Hematopoietic multipotent progenitor cell treated with erythropoietin and hydrocortisone succinate and interleukin-3 and kit ligand, for 4 days (in vitro differentiated cells): ENCODE measurements at places on chromosomes 3 and 15.
A peak's percentile ranks its signal among the peaks of the same experiment; 100 is the strongest.

GRCh38 chr3:141769221-141769894 lies 6.2 kb downstream of the GRK7 start:
- DNase-seq: peak; percentile 46

DNA sequence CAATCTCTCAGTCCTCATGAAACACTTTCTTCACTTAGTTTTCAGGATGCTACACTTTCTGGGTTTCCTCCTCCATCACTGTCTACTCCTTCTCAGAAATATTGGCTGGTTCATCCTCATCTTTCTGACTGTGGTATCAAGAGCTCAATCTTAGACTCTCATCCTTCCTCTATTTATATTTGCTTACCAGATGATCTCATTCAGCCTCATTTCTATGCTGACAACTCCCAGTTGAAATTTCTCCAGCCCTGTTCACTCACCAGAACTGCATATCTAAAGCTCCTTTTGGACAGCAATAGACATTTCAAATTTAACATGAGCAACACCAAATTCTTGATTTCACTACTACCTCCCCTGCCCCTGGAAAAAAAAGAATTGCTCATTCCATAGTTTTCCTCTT lies 48.0 kb upstream of the FBN1 start:
- DNase-seq: no peak

DNA sequence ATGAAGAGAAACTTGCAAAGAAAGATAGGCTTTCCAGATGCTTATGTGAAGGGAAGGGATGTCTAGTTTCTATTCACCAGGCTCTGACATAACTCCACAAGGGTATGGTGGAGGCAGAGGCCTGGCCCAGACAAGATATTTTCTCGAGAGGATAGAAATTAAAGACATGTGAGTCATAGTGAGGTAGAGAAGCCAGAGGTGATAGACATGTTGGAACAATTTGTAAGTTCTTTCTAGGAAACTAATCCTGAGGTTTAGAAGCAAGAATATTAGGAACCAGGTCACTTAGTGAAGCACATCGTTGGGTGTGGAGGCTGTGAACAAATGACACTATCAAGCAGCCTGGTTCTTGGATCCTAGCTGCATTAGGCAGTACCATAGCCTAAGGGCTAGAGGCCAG lies 176.9 kb downstream of the BBX start:
- no peak for DNase-seq

GRCh38 chr15:66766282-66767230 lies 64.5 kb downstream of the SMAD6 start:
- peak; percentile 27 for DNase-seq

- peak; percentile 91 for DNase-seq
Measured at GRCh38 chr3:50189274-50189673, 2.1 kb upstream of the GNAT1 start.

DNA sequence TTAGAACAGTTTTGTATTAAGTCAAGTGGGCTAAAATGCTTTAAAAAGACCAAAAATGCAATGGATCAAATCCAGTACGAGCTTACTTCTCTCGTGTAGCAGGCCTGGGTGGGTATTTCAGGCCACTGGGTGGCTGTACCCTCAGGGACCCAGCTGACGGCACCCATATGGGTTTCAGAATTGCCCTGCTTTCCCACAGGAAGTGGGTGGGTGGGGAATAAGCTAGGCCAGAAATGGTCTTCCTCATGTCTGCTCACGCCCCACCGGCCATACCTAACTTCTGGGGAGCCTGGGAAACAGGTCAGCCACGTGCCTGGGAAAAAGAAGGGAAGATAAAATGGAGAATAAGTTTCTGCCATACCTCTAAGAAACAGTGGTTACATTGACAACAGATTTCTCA lies 20.3 kb downstream of the GPR160 start:
- DNase-seq: no peak

DNA sequence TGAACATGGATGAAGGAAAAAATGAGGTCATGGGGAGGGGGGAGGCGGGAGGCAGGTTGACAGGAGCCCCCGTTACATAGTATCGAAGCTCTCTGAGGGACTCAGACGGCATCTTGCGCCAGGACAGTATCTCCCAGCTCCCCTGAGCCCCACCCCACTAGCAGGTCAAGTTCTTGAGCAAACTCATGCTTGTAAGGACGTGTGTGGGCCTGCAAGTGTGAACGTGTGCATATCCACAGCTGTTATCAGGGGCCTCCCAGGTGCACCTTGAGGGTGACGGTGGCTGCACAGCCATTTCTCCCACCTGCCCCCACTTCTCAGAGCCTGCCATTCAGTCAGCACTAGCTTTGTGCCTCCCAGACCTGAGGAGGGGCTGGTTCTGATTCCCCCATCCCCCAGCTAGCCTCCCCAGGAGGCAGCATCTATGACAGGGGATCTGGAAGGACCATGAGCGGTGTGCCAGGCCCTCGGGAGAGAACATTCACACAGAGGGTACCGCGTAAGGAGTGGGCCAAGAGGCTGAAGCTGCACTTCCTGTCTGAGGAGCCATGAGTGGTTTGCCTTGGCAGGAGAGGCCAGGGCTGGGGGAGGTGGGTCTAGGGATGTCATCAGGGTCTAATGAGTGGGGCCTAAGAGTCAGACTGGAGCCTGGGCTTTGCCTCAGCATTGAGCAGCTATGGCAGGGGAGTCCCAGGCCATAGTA lies 2.9 kb downstream of the SEMA3F start:
- peak; percentile 26 for DNase-seq

GRCh38 chr15:97991972-97992541 lies 31.6 kb downstream of the ARRDC4 start:
- no peak for DNase-seq

DNA sequence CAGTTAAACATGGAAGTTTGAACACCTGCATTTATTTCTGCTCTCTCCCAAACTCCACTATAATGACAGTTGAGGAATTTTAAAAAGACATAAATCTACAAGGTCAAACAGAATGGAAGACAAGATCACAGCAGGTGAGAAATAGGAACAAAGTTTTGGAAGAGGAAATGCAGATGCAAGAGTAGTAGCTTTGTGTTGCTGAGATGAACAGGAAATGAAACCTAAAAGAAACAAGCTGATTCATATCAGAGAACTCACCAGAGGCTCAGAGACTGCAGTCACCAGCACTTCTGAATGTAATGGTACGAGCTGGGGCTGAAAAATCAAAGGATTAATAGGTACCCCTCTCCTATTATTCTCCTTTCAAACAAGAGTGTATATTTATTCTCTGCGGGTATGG lies 459.9 kb downstream of the RAP2B start:
- peak; percentile 19 for DNase-seq

- no peak for DNase-seq
Measured at GRCh38 chr3:72753495-72753894, 94.8 kb downstream of the SHQ1 start.

DNA sequence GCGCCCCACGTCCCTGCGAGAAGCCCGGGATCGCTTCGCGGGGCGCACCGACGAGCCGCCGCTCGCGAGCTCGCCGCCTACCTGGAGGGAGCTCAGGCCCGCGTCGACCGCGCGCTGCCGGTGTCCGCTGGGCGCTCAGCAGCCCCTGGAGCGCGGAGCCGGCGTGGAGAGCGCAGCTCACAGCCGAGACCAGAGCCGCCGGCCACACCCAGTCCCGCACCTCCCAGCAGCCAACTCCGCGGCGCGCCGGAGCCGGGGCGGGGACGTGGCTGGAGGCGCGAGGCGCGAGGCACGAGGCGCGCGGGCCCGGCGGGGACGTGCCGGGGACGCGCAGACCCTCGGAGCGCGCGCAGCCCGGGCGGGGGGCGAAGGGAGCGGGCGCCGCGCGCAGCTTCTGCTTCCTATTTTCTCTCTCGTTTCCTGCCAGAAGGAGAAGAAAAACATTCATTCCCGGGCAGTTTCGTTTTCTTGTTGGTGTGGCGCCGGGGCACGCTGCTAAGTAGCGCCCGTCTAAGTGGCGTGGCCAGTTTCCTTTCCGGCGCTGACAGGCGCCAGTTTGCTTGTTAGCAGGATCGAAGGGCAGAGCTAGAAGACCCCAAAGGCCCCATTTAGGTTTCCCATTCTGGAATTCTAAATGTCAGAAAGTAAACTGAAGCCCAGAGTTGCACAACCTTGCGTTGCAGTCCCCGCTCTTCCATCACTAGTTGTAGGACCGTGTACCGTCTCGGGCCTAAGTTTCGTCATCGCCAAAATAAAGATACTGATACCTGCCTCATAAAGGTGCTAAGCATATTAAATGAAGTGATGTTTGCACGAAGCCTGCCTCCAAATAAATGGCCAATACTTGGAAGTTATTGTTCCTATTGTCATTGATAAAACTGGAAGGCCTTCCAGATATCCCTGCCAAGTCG lies at the start of gene GNB4:
GNB4 (minus strand) TSS at position 206 of the 911 bp plus-strand sequence. CDS start 25,270 bp downstream, outside the sequence.
- DNase-seq: peak; percentile 95
